ENCODE measurements at places on chromosomes 2 and 18. TPM values are rescaled to one million over a fixed set of nuclear protein-coding genes. Genes with fewer than 3 reads are reported as not detected.

- DNase-seq, result no peak
- H3K27me3 ChIP-seq, result no peaks in the 10 kb centered on the region
- H3K36me3 ChIP-seq, result no peaks in the 10 kb centered on the region
- peaks cover 8% of the 10 kb centered on the region for H3K4me1 ChIP-seq
- H3K27ac ChIP-seq, result no peak overlapping the region
- no peak overlapping the region for H3K4me3 ChIP-seq
These were observed 46.8 kb upstream of the SPOPL start for GRCh38 chr2:138454761-138455160.

Gene AQP4
- polyA plus RNA-seq, result not detected

GRCh38 chr2:161423421-161424393, 7.6 kb downstream of the TBR1 start:
- peak; percentile 73 for DNase-seq
- peak overlapping the region; percentile 36 for H3K4me3 ChIP-seq
- H3K27me3 ChIP-seq, result peaks cover 59% of the 10 kb centered on the region

DNA sequence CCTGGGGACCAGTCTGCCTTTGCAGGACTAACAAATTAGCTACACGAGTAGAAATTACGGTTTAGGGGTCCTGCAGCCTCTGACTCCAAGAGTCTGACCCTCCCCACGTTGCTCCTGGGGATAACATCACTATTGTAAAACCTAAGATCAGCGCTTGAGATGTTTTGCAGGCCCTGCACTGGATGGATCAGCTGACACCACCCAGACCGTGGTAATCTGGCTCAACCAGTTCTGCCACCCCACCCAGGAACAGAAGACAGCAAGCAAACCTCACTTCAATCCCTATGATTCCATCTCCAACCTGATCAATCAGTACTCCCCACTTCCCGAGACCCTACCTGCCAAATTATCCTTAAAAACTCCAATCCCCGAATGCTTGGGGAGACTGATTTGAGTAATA, 31.7 kb downstream of the NGEF start:
- H3K27ac ChIP-seq, result no peak overlapping the region
- no peak for DNase-seq
- peaks cover 13% of the 10 kb centered on the region for H3K4me1 ChIP-seq

DNA sequence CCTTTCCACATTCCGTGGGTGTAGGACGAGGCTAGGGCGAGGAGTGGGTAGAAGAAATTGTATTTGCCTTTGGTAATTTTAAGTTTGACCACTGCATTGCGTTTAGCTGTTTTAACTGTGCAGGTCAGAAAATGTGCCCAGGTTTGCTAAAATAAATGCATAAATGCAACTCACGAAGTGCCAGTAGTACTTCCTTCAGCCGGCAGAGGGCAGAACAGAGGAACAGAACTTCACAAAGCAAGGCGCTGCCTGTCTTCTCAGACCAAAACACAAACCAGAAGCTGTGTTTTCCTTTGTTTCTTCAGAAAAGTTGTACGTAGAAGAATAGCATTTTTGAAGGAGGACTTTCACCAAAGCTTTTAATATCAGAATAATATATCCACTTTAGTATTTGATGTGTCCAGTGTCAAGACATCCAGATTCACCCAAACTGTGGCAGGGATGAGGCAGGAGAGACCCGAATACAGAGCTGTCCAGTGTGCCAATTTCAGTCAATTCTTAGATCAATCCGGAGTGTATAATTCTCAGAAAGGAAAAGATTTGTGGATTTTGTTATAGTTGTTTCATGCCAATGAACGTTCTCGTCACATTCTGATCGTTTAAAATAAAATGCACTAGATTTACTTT, 348.6 kb downstream of the DLGAP1 start:
- peak overlapping the region; percentile 52 for H3K4me3 ChIP-seq
- H3K27ac ChIP-seq, result no peak overlapping the region
- no peaks in the 10 kb centered on the region for H3K27me3 ChIP-seq
- no peaks in the 10 kb centered on the region for H3K4me1 ChIP-seq
- peak; percentile 34 for DNase-seq

Gene OXER1
- not detected for polyA plus RNA-seq

DNA sequence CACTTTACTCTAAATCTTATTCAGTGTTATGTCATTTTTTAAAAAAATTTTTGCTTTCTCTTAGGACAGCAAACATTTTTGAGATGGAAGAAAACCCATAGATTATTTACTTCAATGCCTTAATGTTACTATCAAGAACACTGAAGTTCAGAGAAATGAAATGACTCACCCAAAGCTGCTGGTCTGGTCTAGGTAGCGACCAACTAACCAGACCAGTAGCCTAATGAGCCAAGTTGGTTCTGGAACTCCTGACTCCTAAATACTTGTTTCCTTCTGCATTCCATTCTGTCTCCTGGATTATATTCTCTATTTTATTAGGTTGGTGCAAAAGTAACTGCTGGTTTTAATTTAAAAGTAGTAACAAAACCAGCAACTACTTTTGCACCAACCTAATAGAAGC, 35.4 kb downstream of the SLC8A1 start:
- H3K4me3 ChIP-seq, result no peak overlapping the region
- H3K27me3 ChIP-seq, result no peaks in the 10 kb centered on the region
- peaks cover 8% of the 10 kb centered on the region for H3K4me1 ChIP-seq
- no peaks in the 10 kb centered on the region for H3K36me3 ChIP-seq
- no peak overlapping the region for H3K27ac ChIP-seq
- no peak for DNase-seq

Gene BARD1
- 2.7 TPM for polyA plus RNA-seq

DNA sequence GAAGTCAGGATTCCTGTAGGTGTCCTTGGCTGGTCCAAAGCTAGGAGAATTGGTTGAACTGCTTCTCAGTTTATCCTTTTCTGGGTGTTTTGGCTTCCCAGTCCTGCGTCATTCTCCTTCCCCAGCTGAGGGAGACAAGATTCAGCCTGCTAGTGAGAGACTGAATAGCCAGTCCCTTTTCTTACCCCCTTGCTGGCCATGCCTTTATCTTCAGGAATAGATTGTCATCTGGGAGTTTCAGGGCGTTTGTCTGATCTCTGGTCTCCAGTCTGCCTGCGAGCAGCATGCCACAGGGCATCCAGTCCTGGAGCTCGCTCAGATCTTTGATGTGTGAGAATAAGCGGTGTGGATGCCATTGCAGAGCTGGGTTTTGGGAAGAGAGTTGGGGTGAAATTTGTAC, 5.8 kb downstream of the MYO1B start:
- no peak overlapping the region for H3K27ac ChIP-seq
- H3K4me3 ChIP-seq, result no peak overlapping the region
- no peaks in the 10 kb centered on the region for H3K36me3 ChIP-seq
- DNase-seq, result peak; percentile 10

DNA sequence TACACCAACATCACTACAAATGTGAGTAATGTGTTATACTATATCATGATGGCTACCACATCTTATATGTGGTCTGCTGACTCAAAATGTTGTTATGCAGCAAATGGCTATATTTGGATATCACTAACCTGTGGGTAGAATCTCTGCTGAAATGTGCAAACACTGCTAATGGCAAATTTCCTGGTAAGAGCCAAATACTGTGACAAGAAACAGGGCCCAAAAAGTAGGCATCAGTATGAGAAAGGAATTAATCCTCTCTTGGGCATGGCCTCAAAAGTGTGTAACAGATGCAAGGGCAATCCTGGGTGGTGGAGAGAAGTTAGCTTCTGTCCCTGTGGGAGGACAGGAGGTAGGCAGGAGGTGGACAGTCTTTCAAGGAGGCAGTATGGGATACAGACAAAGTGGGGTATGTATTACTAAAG, 13.3 kb downstream of the ATF2 start:
- peaks cover 17% of the 10 kb centered on the region for H3K36me3 ChIP-seq

GRCh38 chr2:171279983-171280790, 119.5 kb upstream of the TLK1 start:
- H3K27ac ChIP-seq, result no peak overlapping the region
- no peaks in the 10 kb centered on the region for H3K4me1 ChIP-seq
- no peak overlapping the region for H3K4me3 ChIP-seq
- no peak for DNase-seq
- no peaks in the 10 kb centered on the region for H3K27me3 ChIP-seq
- H3K36me3 ChIP-seq, result no peaks in the 10 kb centered on the region

DNA sequence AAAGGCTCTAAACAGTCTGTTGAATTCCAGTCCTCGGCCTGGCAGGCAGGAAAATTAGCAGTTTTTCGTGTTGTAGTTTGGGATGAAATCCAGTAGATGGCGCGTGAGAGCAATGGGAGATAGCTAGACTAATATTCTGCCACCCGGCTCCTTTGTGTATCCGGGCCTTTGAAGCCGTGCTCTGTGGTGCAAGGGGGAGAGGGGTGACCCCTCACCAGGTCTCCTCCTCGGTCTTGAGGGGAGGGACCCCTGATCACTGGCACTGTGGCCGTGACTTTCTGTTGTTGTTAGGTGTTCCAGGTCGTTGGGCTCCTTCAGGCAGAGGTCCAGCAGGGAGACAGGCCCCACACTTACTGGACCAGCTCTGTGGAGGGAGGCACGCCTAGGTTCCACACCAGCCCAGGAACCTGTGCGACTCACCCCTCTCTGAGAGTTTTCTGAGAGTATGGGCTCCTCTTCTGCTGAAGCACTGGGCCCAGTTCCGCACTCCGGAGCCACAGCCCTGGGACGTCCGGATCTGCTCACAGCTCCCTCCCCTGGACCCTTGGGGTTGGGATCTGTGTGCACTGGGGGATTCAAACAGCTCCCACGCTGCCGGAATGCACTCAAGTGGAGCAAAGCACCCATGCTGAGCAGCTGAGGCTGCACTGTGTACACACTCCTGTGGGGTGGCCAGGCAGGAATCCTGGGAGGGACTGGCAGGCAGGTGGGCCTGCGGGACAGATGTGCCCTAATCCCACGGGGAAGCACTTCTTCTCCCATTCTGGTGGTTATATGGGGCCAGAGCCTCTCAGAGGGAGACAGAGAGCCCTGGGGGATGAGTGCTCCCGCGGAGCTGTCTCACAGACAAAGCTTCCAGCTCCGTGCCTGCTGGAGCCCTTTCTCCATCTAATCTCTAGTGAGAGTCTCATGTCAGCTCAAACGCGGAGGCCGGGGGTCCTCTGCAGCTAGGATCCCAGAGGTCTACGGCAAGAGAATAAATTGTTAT, 8.8 kb downstream of the GKN2 start:
- peaks cover 3% of the 10 kb centered on the region for H3K36me3 ChIP-seq
- H3K27ac ChIP-seq, result no peak overlapping the region
- H3K27me3 ChIP-seq, result no peaks in the 10 kb centered on the region
- DNase-seq, result peak; percentile 68
- no peak overlapping the region for H3K4me3 ChIP-seq
- peaks cover 2% of the 10 kb centered on the region for H3K4me1 ChIP-seq

Measured in SK-N-SH (cell line).